Thymus (tissue), 14 donors: ENCODE measurements at places on chromosomes 16 and 17. TPM values are rescaled to one million over a fixed set of nuclear protein-coding genes. Genes with fewer than 3 reads are reported as not detected.

- no peak for DNase-seq
Measured at GRCh38 chr16:22372882-22373661, 1.3 kb downstream of the CDR2 start.

GRCh38 chr17:1999557-2000251 is 25.4 kb downstream of the RTN4RL1 start:
- DNase-seq, result no peak

PRSS8 gene
- total RNA-seq, result 12.8 TPM

DNA sequence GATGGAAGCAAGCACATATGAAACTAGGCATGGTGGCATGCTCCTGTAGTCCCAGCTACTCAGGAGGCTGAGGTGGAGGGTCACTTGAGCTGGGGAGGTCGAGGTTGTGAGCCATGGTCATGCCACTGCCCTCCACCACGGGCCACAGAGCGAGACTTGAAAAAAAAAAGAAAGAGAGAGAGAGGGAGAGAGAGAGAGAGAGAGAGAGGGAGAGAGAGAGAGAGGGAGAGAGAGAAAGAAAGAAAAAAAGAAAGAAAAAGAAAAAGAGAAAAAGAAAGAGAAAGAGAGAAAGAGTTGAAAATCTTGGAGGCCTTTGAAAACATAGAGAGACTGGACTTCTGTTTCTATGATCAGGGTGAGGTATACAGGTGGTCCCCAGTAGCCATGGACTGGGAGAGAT is 15.4 kb upstream of the ARL4D start:
- DNase-seq, result no peak

DNA sequence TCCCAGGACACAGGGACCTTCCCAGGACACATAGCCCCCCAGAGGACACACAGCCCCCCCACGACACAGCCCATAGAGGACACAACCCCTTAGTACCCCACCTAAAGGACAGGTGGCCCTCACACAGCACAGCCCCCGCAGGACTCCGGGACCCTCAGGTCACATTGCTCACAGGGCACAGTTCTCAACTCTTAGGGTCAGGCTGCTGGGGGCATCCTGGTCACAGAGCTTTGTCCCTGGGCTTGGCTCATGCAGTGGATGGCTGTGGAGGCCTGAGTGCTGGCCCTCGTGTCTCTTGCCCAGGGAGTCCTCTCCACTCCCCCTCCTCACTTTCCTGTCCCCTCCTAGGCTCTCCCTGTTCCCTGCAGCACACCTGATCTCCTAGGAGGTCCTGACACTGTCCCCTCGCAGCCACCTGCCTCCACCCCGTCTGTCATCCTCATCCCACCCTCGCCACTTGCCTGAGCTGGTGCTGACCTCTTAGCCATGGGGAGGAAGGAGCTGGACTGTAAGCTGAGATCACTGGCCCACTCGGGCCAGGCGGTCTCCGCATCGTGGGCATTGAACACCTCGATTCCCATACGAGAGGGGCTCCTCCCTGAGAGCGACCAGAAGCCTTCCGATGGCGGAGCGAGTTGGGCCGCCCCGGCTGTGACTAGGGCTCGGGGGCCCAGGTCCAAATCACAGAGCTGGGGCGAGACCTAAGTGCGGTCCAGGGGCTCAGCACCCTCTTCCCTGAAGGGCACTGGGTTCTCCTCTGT is 1.4 kb upstream of the WDR45B start:
- no peak for DNase-seq

STX1B gene
- 0.19 TPM for total RNA-seq
